Foreskin keratinocyte (primary cell): ENCODE measurements at places on chromosomes 12 and 14. TPM values are rescaled to one million over a fixed set of nuclear protein-coding genes. Genes with fewer than 3 reads are reported as not detected.

The KRT85 gene
- not detected in 2 replicates for total RNA-seq

DNA sequence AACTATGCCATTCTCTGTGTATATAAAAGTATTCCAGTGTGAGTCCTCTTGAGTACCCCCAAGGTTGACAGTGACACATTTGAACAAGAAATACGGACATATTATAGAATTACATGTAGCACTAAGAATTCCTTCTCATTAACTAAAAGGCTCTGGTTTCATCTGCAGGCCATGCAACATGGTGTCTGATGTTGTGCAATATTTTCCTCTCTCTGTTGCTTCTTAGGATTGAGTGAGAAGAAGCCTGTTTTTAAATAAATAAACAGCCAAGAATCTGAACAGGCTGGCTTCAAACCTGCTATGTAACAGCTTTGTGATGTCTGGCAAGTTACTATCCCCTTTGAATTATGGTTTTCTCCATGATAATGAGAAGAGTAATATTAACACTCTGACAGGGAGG lies 22.2 kb upstream of the CCER1 start:
- DNase-seq: no peak

GRCh38 chr12:48030173-48030650 lies 25.9 kb upstream of the COL2A1 start:
- no peak for DNase-seq

DNA sequence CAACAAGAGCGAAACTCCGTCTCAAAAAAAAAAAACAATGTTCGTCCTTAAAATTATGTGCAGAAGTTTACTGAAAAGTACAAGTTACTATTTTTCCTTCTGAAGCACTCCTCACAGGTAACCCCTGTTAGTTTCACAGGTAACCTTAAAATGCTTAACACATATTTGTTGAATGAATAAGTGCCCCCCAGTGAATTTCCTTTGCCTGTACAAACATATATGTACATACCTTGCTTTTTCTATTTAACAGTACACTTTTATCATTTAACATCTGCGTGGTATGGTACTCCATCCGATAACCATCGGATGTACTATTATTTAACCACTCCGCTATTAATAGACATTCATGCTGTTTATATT lies 1.4 kb upstream of the RAB35 start:
- no peak for DNase-seq

GRCh38 chr12:98244136-98244535 lies 271.3 kb upstream of the TMPO start:
- DNase-seq: no peak

DNA sequence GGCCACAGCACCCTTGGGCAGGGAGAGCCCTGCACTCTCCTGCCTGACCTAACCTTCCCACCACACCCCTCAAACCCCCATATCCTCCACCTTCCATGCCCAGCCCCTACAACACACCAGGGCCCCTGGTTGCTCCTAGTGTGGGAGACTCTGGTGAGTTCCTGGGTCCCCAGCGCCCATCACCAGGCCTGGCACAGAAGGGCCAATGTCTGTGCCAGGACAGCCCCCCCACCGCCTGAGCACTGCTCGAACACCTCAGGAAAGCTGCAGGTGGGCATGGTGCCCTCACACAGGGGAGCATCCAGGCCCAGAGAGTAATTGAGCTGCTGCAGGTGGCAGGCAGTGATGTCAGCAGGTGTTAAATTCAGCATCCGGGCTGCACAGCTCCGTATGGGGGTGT lies 15.2 kb downstream of the ADCY6 start:
- DNase-seq: no peak

GRCh38 chr12:3557116-3557697 lies 66.2 kb downstream of the PRMT8 start:
- DNase-seq: no peak

GRCh38 chr12:6425590-6426531 lies 18.9 kb upstream of the CD27 start:
- no peak for DNase-seq

- no peak for DNase-seq
Observed at GRCh38 chr14:25680934-25681333, 631.0 kb upstream of the STXBP6 start.

DNA sequence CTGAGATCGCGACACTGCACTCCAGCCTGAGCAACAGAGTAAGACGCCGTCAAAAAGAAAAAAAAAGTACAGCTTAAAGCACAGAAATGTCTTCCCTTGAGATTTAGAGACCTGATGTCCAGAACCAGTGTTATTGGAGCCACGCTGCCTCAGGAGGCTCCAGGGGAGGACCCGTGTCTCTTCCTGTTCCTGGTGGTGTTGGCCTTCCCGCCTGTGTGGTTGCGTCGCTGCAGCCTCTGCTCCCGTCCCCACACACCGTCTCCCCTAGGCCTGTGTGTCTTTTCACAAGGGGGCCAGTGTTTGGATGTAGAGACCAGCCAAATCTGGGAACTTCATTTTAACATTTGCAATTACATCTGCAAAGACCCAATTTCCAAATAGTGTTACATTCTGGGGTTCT lies 8.6 kb upstream of the FBRSL1 start:
- no peak for DNase-seq
